Muscle of leg (tissue), 16 donors: ENCODE measurements at places on chromosomes 7 and 10. TPM values are rescaled to one million over a fixed set of nuclear protein-coding genes. Genes with fewer than 3 reads are reported as not detected.

DNA sequence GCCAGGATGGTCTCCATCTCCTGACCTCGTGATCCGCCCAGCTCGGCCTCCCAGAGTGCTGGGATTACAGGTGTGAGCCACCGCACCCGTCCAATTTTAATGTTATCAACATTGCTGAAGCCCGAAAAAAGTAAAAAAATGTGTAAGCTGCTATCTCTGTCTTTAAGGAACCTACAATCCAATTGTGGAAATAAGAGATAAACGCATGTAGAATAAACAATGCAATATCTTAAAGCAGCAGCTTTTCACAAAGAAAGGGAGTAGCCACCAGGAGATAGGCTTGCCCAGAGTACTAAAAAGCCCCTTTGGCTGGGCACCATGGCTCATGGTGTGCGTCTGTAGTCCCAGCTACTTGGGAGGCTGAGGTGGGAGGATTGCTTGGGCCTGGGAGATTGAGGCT is 282.9 kb upstream of the LYZL1 start:
- DNase-seq = no peak

- DNase-seq = peak; percentile 60
These were observed 97.8 kb downstream of the CHST15 start for GRCh38 chr10:123995461-123996131.

- DNase-seq = no peak
These were observed 104.3 kb downstream of the GFRA1 start for GRCh38 chr10:116168745-116169144.

- DNase-seq = no peak
These were observed 111.9 kb downstream of the GRID1 start for GRCh38 chr10:86254526-86255174.

DNA sequence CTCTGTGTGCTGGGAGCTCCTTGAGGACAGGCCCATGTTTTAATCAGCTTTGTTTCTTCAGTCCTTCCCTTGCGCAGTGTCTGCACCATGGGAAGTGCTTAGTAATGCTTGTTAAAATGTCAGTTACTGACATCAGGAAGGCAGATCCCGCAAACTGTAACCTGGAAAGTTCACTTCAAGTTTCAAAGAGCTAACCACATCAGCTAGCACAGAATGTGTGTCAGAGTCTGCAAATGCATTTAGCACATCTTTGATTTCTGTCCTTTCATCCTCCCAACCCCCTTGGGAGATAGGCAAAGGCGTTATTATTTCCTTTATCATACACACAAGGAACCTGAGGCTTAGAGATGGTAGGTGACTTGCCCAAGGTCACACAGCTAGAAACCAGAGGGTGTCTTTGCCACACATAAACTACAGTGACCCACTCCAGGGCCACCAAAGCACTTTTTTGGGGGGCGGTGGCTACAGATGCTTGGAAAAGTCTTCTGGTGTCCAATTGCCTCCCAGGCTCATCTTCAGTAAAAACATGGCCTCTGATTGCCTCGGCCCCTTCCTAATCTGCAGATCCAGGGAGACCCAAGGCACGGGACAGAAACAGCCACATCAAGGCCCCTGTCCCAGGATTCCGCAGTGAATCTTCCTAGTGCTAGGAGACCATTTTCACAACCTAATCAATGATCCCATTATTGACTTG is 116.2 kb upstream of the GPR26 start:
- no peak for DNase-seq

Gene EPO
- total RNA-seq = not detected

GRCh38 chr10:113130014-113130641 is 180.1 kb downstream of the TCF7L2 start:
- DNase-seq = peak; percentile 61

DNA sequence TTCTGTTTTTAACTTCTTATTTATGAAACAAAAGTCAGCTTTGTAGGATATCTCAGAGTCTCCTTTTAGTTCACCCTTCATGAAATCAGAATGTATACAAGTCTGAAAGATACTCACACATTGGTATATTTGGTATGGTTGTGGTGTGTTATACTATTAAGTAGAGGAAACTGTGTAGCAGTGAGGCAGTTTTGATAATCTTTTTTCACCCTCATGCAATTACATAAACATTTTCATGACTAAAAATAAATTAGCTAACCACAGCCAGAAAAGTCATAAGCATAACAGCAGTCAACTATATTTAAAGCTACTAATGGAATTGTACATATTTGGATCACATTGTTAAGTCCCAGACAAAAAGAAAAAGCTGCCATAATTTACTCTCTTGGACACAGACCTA is 62.1 kb downstream of the FAM185A start:
- DNase-seq = no peak

Gene SP4
- 8.3 TPM for total RNA-seq

GRCh38 chr10:132448248-132448731 is 51.3 kb downstream of the PWWP2B start:
- no peak for DNase-seq

- DNase-seq = peak; percentile 82
These were observed 199.3 kb downstream of the SNX10 start for GRCh38 chr7:26490640-26491624.

Gene PRPS1L1
- total RNA-seq = not detected

DNA sequence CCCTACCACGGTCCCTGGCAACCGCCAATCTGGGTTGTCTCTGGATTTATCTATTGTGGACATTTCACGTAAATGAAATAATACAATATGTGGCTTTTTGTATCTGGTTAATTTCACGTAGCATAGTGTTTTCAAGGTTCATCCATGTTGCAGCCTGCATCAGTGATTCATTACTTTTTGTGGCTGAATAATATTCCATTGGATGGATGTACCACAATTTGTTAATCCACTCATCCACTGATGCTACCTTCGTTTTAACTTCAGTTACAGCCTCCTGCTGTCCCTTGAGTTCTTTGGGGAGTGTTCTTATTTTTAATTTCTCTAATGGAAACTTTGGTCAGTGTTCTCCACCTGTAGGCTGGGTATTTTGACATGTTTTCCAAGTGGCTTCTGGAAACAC is 49.5 kb downstream of the GRK5 start:
- no peak for DNase-seq

- peak; percentile 42 for DNase-seq
These were observed 38.9 kb downstream of the CACNA2D1 start for GRCh38 chr7:82404652-82405051.

Gene LIPF
- total RNA-seq = not detected

DNA sequence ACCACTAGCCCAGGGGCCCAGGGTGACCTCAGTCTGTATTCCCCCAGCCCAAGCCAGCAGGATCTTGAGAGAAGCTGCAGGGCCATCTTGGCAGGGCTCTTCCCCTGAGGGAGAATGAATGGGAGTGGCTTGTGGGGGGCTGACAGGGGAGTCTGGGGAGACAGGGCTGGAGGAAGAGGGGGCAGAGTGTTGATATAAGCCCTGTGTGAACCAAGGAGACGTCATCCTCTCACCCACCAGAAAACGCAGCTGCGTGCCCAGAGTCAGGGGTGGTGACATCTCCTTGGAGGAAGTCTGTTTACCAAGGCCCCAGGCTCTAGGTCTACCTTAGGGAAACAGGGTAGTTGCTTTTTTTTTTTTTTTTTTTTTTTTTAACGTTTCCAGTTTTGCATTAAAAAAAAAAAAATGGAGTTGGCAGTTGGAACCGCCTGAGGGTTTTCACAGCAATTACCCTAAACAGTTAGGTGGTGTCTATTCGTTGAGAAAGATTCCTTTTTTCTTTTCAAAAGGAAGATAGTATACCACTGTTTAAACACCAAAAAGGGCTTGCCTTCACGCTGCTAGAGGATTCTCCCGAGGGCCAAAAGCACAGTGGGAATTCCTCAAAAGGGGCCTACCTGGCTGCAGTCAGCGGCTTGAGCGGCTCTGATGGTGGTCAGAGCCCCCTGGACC is 113.8 kb downstream of the PRPF18 start:
- DNase-seq = no peak

DNA sequence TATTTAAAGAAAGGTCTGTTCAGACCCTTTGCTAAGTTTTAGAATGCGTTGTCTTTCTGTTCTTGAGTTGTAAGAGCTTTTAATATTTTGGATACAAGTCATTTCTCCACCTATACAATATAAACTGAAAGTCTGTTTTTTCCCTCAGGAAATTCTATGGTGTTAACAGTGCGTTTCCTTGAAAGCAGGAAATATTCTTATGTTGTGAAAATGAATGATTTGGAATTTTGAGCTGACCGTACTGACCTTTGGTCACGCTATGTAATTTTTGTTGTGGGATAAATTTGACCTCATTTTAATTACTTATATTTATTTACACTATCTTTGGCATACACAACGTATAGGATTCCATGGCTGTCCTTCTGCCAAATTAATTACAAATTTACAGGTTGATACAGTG is 43.5 kb downstream of the PUS7 start:
- DNase-seq = no peak

DNA sequence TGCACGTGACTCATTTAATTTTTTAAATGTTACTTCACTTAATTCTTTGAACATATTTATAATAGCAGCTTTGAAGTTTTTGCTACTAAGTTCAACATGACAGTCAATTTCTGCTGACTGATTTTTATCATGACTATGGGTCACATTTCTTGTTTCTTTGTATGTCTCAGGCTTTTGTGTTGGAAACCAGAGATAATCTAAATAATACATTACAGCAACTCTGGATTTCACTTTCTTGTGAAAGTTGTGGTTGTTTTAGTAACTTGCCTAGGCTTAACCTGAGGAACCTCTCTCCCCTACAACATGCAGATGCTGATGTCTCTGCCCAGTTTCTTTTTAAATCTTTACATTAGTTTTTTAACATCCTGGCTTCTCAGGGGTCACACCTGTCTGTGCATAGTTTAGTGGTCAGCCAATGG is 180.8 kb downstream of the CCDC71L start:
- no peak for DNase-seq

DNA sequence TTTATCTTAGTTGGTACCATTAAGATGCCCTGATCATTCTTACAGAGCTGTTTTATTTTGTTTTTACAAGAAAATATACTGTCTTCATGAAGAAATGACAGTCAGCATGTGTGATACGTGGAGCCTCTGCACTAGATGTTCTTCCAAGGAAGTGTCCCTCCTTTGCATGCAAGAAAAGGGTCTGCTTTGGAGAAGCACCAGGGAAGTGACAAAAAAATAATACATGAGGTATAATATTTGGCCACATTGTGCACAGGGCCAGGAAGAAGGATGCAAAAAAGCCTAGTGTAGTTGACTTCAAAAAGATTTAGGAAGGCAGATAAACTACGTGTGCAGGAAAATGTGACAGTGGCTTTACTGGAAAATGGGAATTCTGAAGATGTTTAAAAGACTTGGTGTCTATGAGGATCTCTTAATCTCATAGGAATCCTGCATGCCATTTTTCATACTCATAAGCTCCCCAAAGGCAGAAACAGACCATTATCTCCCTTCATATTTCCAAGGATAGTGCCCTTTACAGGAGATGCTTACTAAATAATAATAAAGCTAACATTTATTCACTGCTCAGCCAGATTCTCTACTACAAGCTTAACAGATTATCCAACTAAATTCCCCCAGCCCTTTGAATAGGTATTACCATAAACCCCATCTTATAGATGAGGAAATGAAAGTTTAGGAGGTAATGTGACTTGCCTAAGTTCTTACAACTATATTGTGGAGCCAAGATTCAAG is 284.2 kb downstream of the HPSE2 start:
- no peak for DNase-seq

- DNase-seq = no peak
These were observed 88.1 kb downstream of the VOPP1 start for GRCh38 chr7:55484241-55484640.

DNA sequence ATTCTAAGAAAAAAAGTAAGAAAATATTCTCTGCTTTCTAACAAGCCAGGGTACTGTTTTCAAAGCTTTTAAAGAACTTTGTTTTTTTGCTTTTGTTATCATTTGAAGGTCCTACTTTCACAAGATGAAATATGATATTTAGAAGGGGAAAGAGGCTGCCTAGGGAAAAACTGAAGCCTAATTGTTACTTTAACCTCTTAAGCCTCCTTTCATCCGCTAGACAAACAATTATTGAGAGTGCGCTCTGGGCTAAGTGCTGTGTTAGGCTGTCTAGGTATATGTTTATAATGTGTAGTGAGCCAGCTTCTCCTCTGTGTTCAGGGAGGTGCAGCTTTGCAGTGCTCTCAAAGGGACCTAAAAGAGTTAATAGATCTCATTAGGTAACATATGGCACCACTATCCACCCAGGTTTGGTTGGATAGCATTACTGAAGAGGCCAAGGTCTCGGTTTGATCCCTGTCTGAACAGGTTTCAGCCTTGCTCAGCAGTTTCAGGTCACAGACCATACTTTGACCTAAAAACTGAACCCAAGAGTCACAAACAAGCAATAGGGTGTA is 17.9 kb downstream of the PDK4 start:
- no peak for DNase-seq

Gene MYPN
- total RNA-seq = 69.2 TPM

DNA sequence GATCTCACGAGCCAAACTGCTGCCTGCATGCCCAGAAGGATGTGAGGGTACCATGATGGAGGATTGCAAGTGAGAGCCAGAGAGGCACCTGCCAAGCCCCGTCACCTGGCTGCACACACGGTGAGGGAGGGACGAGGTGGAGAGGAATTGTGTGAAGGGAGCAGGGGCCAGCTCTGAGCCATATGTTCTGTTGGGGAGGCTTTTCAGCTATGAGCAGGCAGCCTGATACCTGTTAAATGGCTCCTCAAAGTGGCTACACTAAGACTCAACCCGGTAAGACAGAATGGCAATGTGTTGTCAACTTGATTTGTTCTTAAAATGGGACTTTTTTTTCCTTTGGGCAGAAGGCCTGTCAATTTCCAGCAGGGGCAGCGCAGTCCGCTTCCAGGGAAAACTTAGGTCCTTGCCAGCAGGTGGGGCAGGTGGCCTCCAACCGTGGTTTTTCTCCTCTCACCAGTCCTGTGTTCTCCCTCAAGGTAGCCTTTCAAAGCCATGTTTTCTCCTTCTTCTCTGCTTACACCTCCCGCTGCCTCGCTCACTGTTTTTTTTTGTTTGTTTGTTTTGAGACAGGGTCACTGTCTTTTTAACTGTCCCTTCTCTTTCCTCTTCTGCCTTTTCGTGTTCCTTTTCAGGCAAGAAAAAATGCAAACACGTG is 57.7 kb upstream of the ZNRF2 start:
- DNase-seq = no peak

DNA sequence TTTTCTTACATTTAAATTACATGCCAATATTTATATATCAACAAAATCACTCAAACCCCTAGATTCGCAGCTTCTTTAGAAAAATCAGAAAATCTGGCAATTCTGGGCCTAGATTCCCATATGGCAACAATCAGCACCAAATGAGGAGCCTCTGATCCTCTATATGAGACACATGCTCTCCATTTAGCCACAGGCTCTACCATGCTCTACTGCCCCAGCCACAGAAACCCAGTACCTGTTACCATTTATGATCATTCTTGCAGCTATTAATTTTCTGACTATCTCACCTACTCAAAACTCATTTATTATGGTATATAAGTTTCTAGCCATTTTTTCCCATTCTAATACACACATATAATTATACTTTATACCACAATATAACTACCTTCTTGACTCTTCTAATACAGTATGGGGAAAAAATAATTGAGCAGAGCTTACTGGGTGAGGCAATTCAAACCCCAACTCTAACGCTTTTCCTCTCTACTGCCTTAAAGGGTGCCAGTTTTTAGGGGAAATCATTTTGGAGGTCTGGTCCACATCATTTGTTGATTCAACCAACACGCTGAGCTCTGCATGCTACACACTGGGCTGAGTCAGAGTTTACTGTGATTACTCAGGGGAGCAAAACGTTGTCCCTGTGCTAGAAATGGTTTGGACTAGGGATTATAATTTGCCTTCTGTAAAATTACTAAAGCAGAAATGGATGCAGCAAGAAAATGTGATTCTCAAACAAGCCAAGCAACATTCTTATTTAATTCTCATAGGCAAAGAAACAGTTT is 11.6 kb downstream of the PDLIM1 start:
- no peak for DNase-seq

- DNase-seq = no peak
These were observed 203.9 kb upstream of the GLI3 start for GRCh38 chr7:42440951-42441350.

Gene ATP6V1F
- 93.5 TPM for total RNA-seq

Gene SUN3
- total RNA-seq = not detected
